ENCODE measurements at places on chromosomes 5 and 9. TPM values are rescaled to one million over a fixed set of nuclear protein-coding genes. Genes with fewer than 3 reads are reported as not detected.

IRX2 gene
- total RNA-seq, result 3.1 TPM

GNAQ gene
- total RNA-seq, result 13.7 TPM

- no peak for DNase-seq
These were observed 208.0 kb upstream of the ARRDC3 start for GRCh38 chr5:91591076-91591475.

DNA sequence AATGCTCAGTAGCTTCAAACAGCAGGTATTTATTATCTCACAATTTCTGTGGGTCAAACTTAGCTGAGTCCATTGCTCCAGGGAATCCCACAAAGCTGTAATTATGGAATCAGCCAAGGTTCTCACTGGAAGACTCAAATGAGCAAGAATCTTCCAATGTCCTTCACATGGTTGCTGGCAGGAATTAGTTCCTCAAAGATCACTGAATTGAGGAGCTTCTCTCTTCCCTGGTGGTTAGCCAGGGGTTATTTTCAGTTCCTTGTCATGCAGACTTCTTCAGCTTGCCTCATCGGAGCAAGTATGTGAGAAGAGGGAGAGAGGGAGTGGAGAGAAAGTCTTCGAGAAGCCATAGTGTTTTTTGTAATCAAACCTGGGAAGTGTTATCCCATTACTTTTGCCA, 2331.9 kb downstream of the MAT2B start:
- no peak for DNase-seq

- no peak for DNase-seq
These were observed 27.6 kb downstream of the NEURL1B start for GRCh38 chr5:172668594-172669071.

DNA sequence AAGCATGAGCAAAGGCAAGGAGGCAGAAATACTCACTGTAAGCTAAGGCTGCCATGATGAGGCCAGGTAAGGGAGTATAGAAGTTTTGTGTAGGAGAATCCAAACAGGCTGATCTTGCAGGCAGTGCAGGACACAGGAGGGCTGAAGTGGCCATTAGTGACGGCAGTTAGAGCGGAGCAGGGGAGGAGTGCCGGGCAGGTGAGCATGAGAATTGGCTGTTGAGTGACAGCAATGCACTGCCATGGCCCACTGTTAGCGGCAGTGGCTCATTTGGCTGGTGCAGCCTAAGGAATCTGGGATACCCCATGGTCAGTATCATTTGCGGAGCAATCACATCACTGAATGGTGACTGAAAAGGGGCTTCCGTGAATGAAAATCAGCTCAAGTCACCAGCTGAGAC, 22.8 kb downstream of the RGS3 start:
- DNase-seq, result no peak

GRCh38 chr9:87643778-87644570, 81.9 kb upstream of the CTSL start:
- DNase-seq, result no peak
